ENCODE measurements at places on chromosomes 2 and 18.

DNA sequence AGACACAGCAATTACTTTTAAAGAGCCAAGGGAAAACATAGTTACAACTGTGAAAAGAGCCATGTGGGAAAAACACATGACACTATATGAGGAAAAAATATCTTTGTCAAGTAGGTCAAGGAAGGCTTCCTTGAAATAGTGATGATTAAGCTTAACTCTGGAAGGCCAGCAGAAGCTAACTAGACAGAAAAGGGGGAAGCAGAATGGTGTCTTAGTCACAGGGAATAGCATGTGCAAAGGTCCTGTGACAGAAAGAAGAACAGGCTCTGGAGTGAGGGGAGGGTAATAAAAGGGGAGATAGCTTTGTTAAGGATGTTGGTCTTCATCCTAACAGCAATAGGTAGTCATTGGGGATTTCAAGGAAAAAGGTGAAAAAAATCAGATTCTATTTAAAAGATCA, 64.0 kb downstream of the ARHGAP25 start:
- no peak for DNase-seq

DNA sequence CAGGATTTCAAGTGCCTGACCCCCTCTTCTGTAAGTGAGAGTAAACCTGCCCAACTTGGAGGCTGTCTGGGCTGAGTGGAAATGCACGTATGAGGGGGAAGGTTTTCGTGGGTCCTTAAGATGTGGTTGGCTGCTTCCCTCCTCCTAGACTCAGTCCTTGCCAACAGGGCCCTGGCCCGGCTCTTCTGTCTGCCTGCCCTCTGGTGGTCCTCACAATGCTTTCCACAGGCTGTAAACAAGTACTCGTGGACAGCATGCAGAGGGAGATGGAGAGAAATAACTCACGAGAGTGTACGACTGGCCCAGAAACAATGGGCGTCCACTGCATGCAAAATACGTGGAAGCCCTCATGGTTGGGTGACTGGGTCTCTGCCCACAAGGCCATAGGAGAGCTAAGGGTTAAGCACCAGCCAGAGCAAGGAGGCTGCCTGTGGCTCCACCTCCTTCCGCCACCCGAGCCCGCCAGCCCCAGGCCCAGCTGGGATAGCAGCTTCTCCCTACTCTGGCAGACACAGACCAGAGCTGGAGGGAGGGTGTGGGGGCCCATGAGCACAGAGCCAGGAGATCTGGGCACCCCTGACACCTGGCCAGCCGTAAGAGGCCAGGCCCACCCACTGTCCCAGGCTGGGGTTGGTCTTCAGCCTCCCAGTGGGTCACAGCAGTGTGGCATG, 17.0 kb upstream of the ARHGEF4 start:
- no peak for DNase-seq

- no peak for DNase-seq
Measured at GRCh38 chr2:222479859-222480258, 55.5 kb downstream of the SGPP2 start.

- DNase-seq = no peak
Measured at GRCh38 chr2:73859721-73860586, 31.2 kb downstream of the STAMBP start.

- DNase-seq = no peak
Measured at GRCh38 chr2:10353931-10354330, 51.2 kb downstream of the HPCAL1 start.

DNA sequence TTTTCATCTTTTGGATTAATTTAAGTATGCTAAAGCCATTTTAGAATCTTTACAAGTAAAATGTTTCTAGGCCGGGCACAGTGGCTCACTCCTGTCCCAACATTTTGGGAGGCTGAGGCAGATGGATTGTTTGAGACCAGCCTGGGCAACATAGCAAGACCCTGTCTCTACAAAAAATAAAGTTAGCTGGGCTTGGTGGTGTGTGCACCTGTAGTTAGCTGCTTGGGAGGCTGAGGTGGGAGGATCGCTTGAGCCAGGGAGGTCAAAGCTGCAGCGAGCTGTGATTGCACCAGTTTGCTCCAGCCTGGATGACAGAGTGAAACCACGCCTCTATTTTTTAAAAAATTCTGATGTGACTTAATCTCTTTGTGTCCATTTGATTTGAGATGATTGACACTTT, 3.9 kb downstream of the PPM1B start:
- DNase-seq = no peak

DNA sequence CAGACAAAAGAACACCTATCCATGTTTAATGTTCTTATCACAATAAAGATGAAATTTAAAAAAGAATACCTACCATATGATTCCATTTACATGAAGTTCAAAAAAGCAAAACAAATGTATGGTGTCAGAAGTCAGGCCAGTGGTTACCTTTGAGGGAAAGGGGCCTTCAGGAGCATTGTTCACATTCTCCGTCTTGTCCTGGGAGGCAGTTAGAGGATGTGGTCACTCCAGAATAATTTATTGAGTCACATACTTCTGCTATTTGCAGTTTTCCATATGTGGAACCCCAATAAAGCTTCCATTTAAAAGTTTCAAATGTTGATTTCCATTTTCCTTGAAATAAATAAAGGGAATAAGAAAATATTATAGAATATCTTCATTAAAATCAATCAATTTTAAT, 41.6 kb upstream of the POU3F3 start:
- DNase-seq = no peak

DNA sequence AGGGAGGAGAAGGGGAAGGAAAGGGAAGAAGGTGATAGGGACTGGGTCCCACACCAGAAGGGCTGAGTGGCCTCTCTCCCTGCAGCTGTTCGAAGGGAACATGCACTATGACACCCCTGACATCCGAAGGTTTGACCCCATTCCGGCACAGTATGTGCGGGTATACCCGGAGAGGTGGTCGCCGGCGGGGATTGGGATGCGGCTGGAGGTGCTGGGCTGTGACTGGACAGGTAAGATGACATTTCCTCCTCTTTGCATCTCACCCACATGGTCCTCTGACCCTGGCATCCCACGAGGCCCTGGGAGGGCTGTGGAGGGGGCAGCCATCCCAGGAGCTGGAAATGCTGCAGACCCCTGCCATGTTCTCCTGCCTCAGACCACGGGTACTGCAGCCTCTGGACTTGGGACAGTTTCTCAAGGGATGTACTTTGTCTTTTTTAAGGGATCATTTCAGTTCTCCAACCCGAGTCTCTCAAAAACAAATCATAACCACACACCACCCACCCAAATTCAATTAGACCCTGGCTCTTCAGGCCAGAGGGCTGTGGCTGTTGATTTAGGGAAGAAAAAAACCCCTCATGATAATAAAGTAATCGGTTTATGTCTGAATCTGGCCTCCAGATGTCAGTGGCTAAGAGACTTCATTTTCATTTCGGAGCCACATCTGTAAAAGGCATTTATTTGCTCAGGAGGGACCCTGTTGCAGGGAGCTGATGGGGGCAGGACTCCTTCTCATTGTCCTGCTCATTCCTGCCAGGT, 63.5 kb downstream of the NRP2 start:
- no peak for DNase-seq

DNA sequence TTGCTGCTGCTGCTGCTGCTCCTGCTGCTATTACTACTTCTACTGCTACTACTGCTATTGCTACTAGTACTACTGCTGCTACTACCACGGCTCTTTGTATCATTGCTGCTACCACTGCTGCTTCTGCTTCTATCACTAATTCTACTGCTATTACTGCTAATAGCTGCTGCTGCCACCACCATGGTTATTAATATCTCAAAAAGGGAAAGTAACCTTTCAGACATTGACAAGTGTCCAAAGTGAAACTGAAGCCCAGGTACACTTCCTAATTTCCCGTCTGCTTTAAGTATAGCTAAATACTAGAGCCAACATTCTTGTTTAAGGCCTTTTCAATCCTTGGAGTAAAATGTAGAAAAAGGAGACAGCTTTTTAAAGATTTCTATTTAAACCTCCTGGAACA, 45.4 kb upstream of the EHBP1 start:
- DNase-seq = no peak

- DNase-seq = no peak
Measured at GRCh38 chr2:22656426-22656825, 728.6 kb upstream of the KLHL29 start.

DNA sequence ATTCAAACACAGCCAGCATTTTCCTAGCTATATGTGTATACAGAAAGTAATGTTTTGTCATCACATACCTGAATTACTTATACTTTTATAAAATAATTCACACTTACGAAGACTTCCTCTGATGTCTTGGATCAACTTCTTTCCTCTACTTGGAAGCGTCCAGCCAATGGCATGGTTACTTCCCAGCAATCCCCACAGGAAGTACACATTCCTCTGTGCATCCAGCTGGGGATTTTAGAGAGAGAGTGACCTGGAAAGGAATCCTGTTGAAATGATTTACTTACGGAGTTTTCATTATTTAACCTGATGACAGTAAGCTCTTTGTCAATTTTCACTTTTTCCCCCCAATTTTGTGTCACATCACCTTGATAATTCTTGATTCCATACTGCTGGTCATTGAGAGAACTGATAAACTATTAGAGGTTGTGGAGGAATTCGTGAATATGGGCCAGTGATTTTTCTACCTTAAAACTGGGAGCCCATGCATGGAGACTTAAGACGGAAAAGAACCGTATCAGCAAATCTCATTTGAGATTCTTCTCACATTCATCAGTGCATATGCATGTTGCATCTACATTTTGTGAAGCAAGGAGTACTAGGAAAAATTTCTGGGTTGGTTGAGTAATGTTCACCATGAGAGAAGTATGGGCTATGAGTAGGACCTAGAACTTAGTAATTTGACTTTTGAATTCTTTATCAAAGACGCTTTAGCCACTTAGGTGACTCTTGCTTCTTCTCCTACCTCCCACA, 9.0 kb upstream of the IL18R1 start:
- DNase-seq = no peak

All from activated CD8-positive, alpha-beta memory T cell treated with anti-CD3 and anti-CD28 coated beads for 1 hour (primary cell).